ENCODE measurements at places on chromosomes 5 and 9.

DNA sequence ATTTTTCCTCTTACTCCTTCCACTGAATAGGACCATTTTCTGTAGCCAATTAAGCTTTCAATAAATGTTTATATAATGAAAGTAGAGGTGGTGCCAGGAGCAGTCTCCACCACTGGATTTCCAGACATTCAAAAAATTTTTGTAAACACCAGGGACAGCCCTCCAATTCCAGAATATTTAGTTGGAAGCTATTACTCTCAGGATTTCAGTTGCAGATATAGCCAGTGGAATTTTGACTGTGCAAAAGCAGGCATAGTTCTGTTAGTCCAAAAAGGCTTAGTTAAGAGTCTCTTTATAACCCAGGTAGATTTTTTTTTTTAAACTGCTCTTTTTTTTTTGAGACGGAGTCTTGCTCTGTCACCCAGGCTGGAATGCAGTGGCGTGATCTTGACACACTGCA lies 138.1 kb upstream of the DMRT1 start:
- no peak for DNase-seq

- DNase-seq: no peak
Observed at GRCh38 chr9:83964973-83965349, 15.1 kb downstream of the HNRNPK start.

- no peak for DNase-seq
Observed at GRCh38 chr9:112285056-112285455, 48.4 kb downstream of the PTBP3 start.

GRCh38 chr5:134249469-134250379 lies 23.9 kb upstream of the PPP2CA start:
- no peak for DNase-seq

DNA sequence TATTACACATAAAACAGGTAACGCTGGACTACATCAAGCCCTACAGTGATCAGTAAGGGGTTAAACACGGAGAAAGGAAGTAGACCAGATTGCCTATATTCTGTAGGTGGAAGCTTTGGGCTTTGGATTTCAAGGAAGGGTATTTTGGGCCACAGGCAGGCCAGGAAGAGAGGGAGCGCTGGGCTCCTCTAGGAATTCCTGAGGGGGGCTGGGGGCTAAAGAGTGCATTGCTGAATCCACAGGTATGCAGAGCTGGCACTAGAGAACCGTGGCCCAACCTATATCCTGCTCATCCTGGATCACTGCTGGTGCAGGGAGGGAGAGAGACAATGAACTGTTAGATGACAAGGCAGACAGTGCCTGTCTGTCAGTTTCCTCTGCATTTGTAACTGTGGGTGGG lies 367.1 kb downstream of the CSNK1G3 start:
- DNase-seq: no peak
